ENCODE measurements at places on chromosomes 1 and 21. TPM values are rescaled to one million over a fixed set of nuclear protein-coding genes. Genes with fewer than 3 reads are reported as not detected.

The SV2A gene
- 3.3 TPM for total RNA-seq

The FAM72A gene
- total RNA-seq, result 0.95 TPM

- no peak for DNase-seq
Observed at GRCh38 chr1:58104960-58105359, 441.6 kb downstream of the OMA1 start.

The SYT14 gene
- total RNA-seq, result 0.28 TPM

- DNase-seq, result no peak
Observed at GRCh38 chr1:66267201-66267940, 266.6 kb upstream of the SGIP1 start.

DNA sequence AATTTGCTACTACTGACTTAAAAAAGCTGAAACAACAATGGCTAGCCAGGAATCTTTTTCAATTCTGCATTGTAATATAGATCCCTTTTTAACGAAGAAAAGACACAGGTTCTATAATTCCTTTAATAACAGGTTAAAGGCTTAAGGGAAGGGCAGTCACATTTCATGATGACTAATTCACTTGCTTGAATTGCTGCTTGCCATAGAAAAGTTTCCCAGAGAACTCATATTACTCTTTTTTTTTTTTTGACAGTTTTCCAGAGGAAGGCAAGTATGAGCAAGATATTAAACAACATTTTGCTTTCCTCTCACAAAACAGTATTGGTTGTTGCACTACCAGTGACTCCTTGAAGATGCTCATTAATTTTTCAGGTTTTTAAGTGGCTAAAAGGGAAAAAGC is 60.9 kb downstream of the IL23R start:
- no peak for DNase-seq

GRCh38 chr1:5650283-5651026 is 341.8 kb downstream of the NPHP4 start:
- DNase-seq, result no peak

Data from sigmoid colon (tissue), 7 donors.